ENCODE measurements at places on chromosomes 1 and 21. TPM values are rescaled to one million over a fixed set of nuclear protein-coding genes. Genes with fewer than 3 reads are reported as not detected.
A peak's percentile ranks its signal among the peaks of the same experiment; 100 is the strongest.

- H3K27me3 ChIP-seq = peaks cover 84% of the 10 kb centered on the region
- no peaks in the 10 kb centered on the region for H3K36me3 ChIP-seq
- no peak overlapping the region for H3K4me3 ChIP-seq
- no peak overlapping the region for H3K27ac ChIP-seq
- DNase-seq = no peak
These were observed 28.2 kb downstream of the VAV3 start for GRCh38 chr1:107936498-107937481.

GRCh38 chr1:10064416-10065343 is 31.9 kb downstream of the UBE4B start:
- H3K4me3 ChIP-seq = no peak overlapping the region
- no peak for DNase-seq
- no peaks in the 10 kb centered on the region for H3K27me3 ChIP-seq
- peaks cover 5% of the 10 kb centered on the region for H3K36me3 ChIP-seq
- peak overlapping the region; percentile 10 for H3K27ac ChIP-seq

GRCh38 chr1:90386899-90387720 is 330.0 kb downstream of the BARHL2 start:
- no peak overlapping the region for H3K4me3 ChIP-seq
- peaks cover 3% of the 10 kb centered on the region for H3K27me3 ChIP-seq
- DNase-seq = no peak
- peaks cover 4% of the 10 kb centered on the region for H3K4me1 ChIP-seq
- no peaks in the 10 kb centered on the region for H3K36me3 ChIP-seq
- no peak overlapping the region for H3K27ac ChIP-seq

DNA sequence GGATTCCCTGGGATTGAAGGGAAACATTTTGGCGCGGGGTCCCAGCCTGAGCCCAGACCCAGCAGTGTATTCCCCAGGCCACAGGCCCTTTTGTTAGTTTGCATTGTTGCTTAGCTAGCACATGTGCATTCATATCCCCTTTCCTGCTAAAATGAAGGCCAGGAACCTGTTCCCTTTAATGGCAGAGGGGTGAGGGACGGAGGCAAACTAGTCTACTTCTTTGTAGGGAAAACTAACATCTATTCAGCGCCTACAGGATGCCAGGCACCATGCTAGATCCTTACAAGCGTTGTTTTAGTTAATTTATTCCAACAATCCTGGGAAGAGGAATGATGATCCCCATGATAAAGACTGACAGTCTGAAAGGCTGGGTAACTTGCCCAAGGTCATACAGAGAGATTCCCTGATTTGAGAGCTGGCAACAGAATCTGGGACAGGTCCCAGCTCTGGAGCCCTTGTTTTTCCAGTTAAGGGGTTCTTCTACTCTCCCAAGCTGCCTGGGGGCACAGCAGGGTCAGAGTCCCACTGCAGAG is 595 bp upstream of the E2F2 start:
- peaks cover 10% of the 10 kb centered on the region for H3K4me1 ChIP-seq
- peak overlapping the region; percentile 86 for H3K4me3 ChIP-seq
- DNase-seq = no peak
- no peaks in the 10 kb centered on the region for H3K36me3 ChIP-seq
- no peak overlapping the region for H3K27ac ChIP-seq

DNA sequence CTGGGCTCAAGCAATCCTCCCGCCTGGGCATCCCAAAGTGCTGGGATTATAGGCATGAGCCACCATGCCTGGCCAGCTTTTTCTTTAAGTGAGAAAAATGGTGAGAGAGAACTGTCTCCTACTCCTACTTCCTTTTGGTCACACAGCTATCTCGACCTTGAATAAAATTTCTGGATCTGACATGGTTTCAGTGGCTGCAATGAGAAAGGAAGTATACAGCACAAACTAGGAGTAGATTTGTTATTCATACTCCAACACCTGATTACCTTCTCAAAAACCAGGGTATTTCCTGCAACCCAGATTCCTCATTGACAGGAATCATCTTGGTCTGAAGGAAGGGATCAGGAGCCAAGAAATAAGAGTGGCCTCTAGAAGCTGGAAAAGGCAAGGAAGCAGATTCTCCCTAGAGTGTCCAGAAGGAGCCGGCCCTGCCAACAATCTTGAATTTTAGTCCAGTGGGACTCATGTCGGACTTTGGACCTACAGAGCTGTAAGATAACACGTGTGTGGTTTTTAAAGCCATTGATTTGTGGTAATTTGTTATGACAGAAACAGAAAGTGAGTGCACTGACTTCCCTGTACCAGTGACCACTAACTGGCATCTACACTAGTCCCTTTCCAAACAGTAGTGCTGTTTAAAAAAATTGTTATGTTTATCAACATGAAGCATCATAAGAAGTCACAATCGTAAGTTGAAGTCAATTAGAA is 516.6 kb downstream of the SMYD3 start:
- H3K36me3 ChIP-seq = peaks cover 1% of the 10 kb centered on the region
- no peak overlapping the region for H3K4me3 ChIP-seq
- peaks cover 6% of the 10 kb centered on the region for H3K4me1 ChIP-seq
- DNase-seq = no peak

- H3K27me3 ChIP-seq = peaks cover 78% of the 10 kb centered on the region
- H3K27ac ChIP-seq = no peak overlapping the region
- H3K36me3 ChIP-seq = no peaks in the 10 kb centered on the region
- no peak overlapping the region for H3K4me3 ChIP-seq
These were observed 77.1 kb downstream of the PAX7 start for GRCh38 chr1:18707696-18708257.

DNA sequence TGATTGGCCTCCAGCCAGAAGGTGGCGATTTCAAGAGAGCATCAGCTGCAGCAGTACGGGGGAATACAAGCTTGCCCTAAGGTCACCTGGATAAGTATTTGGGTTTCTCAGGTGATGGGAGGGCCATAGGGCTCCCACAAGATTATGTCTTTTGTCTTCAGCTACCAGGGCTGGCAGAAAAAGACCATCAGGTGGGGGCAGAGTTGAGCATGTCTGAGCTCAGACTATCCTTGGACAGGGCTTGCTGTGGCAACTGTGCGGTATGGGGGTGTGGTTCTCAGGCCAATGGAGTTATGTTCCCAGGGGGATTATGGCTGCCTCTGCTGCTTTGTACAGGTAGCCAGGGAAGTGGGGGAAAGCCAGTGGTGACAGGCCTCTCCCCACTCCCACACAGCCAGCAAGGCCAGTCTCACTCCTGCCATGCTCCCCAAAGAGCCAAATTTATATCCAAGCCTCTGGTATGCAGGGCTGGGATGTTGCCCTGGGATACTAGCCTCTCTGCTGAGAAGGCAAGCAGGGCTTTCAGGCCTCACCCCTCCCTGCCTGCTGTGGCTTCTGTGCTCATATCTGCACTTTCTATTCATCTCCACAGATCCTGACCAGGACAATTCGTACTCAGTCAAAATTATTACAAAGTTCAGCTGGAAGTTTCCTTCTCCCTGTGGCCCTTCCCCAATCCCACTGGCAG is 26.6 kb upstream of the CD84 start:
- no peak overlapping the region for H3K4me3 ChIP-seq
- H3K27ac ChIP-seq = no peak overlapping the region
- peaks cover 2% of the 10 kb centered on the region for H3K27me3 ChIP-seq
- DNase-seq = no peak
- H3K36me3 ChIP-seq = peaks cover 2% of the 10 kb centered on the region

GRCh38 chr1:59731591-59731990 is 83.2 kb upstream of the HOOK1 start:
- no peak for DNase-seq
- peak overlapping the region; percentile 85 for H3K27ac ChIP-seq
- H3K4me3 ChIP-seq = no peak overlapping the region
- peaks cover 12% of the 10 kb centered on the region for H3K36me3 ChIP-seq
- H3K4me1 ChIP-seq = peaks cover 26% of the 10 kb centered on the region

- peaks cover 24% of the 10 kb centered on the region for H3K4me1 ChIP-seq
- no peak overlapping the region for H3K27ac ChIP-seq
- DNase-seq = no peak
- H3K36me3 ChIP-seq = no peaks in the 10 kb centered on the region
- no peak overlapping the region for H3K4me3 ChIP-seq
- H3K27me3 ChIP-seq = no peaks in the 10 kb centered on the region
These were observed 663.7 kb downstream of the PTPRC start for GRCh38 chr1:199302554-199302953.

DNA sequence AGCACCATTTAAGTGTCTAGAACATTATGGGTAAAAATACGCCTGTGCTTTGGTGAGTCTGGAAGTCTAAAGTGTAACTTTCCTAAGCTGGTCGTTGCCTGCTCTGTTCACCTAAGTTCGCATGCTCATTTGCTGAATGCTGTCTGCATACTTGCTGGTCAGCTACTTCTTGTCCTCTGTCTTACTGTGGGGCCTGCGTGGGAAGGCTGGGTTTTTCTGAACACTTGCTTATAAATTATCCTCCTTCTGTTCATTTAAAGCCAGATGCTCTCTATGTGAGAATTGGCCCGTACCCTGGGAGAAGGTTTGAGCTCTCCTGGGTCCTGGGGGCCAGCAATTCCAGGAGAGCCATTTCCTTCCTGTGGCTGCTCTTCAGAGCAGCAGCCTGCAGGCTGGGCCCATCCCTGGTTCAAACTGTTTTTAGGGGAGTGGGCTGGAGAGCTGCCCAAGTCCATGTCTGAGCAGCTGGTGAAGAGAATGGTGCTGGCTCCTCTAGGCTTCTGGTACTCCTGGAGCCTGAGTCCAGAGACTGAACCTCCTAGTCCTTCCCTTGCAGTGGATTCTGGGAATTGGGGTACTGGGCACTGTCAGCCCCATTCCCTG is 75.7 kb downstream of the GALNT2 start:
- H3K27ac ChIP-seq = no peak overlapping the region
- peaks cover 19% of the 10 kb centered on the region for H3K4me1 ChIP-seq
- no peak for DNase-seq
- no peaks in the 10 kb centered on the region for H3K36me3 ChIP-seq
- H3K27me3 ChIP-seq = no peaks in the 10 kb centered on the region

- no peak for DNase-seq
- peaks cover 11% of the 10 kb centered on the region for H3K36me3 ChIP-seq
- no peak overlapping the region for H3K4me3 ChIP-seq
These were observed 75.4 kb downstream of the CEP170 start for GRCh38 chr1:243179720-243180119.

DNA sequence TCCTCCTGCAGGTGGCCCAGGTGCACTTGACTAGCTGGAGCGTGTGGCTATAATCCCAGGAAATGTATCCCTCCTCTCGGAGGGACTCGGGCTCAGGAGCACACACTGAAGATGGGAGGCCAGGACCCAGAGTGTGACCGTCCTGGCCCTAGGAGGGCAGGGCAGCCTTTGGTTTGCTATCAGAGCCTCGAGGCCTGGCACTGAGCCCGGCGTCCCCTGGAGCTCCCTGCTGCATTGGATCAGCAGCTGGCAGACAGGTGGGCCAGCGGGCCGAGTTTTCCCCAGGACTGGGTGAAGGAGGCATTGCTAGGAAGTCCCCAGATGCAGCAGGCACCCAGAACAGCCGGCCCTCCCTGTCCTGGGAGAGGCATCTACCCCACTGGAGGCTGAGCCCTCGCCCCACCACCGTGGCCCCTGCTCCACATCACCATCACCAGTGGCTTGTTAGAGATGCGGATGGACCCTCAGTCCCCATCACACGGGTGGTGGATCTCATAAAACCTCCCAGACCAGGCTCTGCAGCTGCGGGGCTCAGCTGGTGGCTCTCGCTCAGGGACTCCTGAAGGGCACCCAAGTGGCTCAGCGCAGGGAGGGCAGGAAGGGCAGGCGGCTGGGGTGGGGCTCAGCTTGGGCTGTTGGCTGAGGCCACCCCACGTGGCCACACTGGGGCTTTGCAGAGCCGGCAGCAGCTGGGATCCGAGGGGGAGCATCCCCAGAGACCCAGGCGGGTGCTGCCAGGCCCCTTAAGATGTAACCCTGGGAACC is 32.7 kb upstream of the POFUT2 start:
- no peak overlapping the region for H3K27ac ChIP-seq
- no peak for DNase-seq
- no peak overlapping the region for H3K4me3 ChIP-seq
- no peaks in the 10 kb centered on the region for H3K27me3 ChIP-seq

DNA sequence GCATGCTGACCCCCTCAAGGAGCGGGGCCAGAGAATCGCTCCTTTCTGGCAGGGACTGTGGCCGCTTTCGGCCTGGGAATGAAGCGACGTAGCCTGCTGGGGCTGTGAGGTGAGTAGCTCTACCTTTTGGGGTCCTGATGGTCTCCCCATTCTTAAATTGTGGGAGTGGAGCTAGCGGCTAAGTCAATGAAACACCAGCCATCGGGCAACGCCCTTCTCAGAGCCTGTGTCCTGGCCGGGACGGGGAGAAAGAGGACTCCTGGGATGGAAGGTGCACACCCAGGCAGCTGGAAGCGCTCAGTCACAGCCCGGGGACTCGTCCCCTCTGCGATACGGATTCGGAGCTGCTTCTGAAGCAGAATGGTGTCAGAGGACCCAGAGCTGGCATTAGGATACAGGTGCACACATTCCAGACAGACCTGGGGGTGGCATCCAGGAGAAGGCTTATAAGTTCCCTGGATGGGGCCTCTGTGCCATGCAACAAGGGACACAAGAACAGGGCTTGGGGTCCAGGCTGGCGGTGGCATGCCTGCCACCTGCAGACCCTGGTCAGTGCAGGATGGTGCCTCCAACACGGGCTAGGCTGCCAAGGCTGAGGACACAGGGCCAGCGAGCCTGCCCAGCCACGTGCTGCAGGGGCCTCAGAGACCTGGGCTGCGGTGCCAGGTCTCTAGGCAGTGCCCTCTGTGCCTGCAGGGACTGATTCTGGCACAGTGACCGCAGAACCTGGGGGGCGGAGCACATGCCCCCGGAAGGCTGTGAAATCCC is 945 bp upstream of the WNT9A start:
- H3K4me1 ChIP-seq = peaks cover 1% of the 10 kb centered on the region
- H3K36me3 ChIP-seq = no peaks in the 10 kb centered on the region
- H3K27me3 ChIP-seq = peaks cover 43% of the 10 kb centered on the region
- DNase-seq = peak; percentile 7

DNA sequence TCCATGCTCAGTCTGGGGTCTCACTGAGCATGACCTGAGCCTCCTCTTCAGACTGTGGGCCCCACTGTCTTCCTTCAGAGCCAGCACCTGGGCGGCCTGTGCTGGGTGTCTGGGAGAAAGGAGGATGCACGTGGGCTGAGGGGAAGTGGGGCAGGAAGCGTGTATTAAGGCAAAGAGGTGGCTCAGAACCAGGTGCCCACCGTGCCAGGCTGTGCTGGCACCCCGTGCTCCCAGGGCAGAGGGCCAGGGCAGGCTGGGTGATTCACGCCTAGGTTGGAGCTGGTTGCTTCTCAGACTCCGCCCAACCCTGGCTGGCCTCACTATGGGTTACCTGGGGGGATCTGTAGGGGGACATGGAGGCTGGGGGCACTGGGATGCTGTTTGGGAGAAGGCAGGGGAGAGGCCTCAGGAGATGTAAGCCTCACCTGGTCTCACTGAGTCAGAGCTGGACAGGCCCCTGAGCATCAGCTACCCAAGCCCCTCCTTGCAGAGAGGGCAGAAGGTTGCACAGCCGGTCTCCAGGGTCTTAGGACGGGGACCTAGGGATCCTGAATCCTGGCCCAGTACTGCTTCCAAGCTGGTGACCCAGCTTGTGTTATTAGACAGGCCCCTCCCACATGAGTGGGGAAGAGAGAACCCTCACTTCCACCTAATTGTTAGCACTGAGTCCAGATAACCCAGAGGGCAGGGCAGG is 18.6 kb upstream of the PADI1 start:
- no peaks in the 10 kb centered on the region for H3K4me1 ChIP-seq
- no peaks in the 10 kb centered on the region for H3K27me3 ChIP-seq
- DNase-seq = no peak
- H3K36me3 ChIP-seq = no peaks in the 10 kb centered on the region

- H3K27ac ChIP-seq = no peak overlapping the region
- no peak for DNase-seq
- peaks cover 11% of the 10 kb centered on the region for H3K36me3 ChIP-seq
- no peaks in the 10 kb centered on the region for H3K27me3 ChIP-seq
These were observed 75.2 kb upstream of the NEK2 start for GRCh38 chr1:211750599-211750998.

Gene CCDC185
- total RNA-seq = not detected

Gene CD52
- 1.8 TPM for total RNA-seq

Gene KCND3
- 0.81 TPM for total RNA-seq

Gene WNT3A
- total RNA-seq = not detected

Gene MYOG
- total RNA-seq = not detected

Gene PRDM15
- total RNA-seq = 16.2 TPM

Measured in progenitor cell of endocrine pancreas (in vitro differentiated cells).